ENCODE measurements at places on chromosomes 7 and 10. TPM values are rescaled to one million over a fixed set of nuclear protein-coding genes. Genes with fewer than 3 reads are reported as not detected.

Gene FAM241B
- not detected for total RNA-seq

Gene OR2A7
- total RNA-seq, result not detected

Gene AP3M1
- total RNA-seq, result 19.4 TPM

Gene CRHR2
- total RNA-seq, result not detected
